ENCODE measurements at places on chromosomes 1 and 21. TPM values are rescaled to one million over a fixed set of nuclear protein-coding genes. Genes with fewer than 3 reads are reported as not detected.

CCDC30 gene
- total RNA-seq, result 3.3 TPM

KCNE2 gene
- total RNA-seq, result not detected

RHBDL2 gene
- 0.55 TPM for total RNA-seq

C1orf174 gene
- 25.5 TPM for total RNA-seq
